ENCODE measurements at places on chromosomes 12 and 14.
A peak's percentile ranks its signal among the peaks of the same experiment; 100 is the strongest.

- no peak for DNase-seq
Observed at GRCh38 chr12:132522592-132523380, 32.8 kb downstream of the FBRSL1 start.

GRCh38 chr14:99581374-99581773 lies 22.6 kb downstream of the CCDC85C start:
- no peak for DNase-seq

DNA sequence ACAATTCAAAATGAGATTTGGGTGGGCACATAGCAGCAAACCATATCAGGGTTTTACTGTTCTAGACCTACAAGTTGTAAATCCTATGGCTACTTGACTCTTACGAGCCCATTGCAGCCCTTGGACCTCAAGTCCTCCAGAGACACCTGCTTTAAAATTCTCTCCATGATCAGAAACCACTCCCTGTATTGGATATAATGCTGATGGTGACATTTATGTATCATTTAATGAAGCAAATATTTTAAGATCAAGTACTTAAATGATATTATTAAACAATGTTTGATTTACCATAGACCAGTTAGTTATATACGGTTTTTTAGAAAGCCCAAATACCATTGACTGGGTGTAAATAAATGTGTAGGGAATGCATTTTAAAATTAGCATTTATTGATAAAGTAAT lies 24.2 kb downstream of the AMDHD1 start:
- no peak for DNase-seq

- peak; percentile 35 for DNase-seq
Observed at GRCh38 chr12:2094597-2094996, 41.8 kb downstream of the CACNA1C start.

DNA sequence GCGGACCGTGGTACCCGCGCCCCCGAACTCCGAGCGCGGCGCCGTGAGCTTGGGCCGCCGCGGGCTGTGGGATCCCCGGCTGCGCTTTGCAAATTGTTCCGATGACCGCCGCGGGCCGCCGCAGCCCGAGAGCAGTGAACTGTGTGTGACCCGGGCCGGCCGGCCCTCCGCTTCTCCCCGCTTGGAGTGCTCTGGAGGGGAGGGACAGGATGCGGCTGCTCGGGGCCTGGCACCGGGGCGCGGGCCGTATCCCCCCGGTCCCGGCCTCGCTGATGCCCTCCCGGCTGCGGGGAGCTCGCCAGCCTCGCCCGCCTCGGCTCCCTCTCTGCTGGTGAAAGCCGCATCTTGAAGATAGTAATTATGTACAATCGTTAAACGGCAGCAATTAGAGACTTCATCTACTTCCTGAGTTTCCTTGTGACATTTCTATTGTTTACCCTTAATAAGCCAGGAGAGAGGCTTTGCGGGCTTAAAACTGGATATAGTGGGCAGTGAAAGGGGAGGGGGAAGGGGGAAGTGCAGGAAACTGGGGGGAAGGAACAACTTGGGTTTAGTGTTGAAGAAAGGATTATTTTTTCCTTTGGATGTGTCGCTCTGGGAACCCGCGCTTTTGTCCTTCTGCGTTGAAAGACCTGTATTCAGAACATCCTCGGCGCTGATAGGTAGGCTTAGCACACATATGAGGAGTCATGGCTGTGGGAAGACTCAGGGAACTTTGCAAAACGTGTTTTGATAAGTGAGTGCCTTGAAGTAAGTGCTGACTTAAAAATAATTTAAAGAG lies 1.2 kb downstream of the PELI2 start:
- peak; percentile 62 for DNase-seq

- peak; percentile 22 for DNase-seq
Observed at GRCh38 chr12:7439579-7440505, 4.1 kb downstream of the CD163L1 start.

- no peak for DNase-seq
Observed at GRCh38 chr14:23645812-23646647, 9.9 kb downstream of the DHRS2 start.

DNA sequence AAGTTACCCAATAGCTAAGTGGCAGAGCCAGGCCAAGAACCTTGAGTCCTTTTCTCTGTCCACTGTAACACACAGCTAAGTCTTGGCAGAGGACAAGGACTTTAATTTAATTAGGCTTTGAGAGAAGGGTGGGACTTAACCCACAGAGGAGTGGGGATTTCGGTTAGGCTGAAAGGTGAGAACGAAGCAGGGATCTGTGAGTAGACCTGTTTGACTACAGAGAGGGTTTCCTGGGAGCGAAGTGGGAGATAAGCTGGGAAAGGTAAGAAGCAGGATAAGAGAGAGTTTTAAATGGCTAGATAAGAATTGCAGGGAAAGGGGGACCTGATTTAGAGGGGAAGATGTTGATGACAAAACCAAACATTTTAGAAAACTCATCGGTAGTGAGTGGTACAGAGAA lies 2.0 kb upstream of the PPFIBP1 start:
- no peak for DNase-seq

GRCh38 chr14:50736932-50737419 lies 68.9 kb upstream of the SAV1 start:
- no peak for DNase-seq

- DNase-seq = peak; percentile 65
Observed at GRCh38 chr14:92986254-92987147, 63.6 kb downstream of the CHGA start.

GRCh38 chr12:46915836-46916235 lies 90.0 kb upstream of the SLC38A4 start:
- DNase-seq = peak; percentile 23

- no peak for DNase-seq
Observed at GRCh38 chr14:105137481-105138020, 31.0 kb downstream of the JAG2 start.

DNA sequence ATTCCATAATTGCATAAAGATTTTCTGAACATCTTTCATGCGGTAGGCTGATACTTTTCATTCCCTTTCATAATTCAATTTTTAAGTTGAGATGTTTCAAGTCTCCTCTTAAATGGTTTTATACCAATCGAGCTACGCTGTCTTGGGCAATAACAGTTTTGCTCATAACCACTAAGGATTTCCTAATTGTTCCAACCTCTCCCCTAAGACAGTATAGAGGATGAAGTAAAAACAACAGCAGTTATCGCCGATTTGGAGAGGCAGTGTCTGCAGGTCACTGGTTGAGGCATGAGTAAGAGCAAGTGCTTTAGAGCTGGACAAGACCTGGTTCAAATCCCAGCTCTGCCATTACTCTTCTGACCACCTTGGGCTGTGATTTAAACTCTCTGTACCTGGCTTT lies 6.9 kb upstream of the MED13L start:
- no peak for DNase-seq

DNA sequence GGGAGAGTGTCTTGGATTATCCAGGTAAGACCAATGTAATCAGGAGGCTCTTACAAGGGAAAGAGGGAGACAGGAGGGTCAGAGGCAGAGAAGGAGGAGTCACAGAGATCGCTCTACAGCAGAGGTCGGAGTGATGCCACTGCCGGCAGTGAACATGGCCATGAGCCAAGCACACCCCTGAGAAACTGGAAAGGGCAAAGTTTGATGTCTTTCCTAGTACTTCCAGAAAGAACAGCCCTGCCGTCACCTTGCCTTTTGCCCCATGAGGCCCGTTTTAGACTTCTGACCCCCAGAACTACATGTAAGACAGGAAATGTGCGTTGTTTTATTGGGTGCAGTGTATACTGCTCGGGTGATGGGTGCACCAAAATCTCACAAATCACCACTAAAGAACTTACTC lies 133.7 kb downstream of the CALM1 start:
- no peak for DNase-seq

DNA sequence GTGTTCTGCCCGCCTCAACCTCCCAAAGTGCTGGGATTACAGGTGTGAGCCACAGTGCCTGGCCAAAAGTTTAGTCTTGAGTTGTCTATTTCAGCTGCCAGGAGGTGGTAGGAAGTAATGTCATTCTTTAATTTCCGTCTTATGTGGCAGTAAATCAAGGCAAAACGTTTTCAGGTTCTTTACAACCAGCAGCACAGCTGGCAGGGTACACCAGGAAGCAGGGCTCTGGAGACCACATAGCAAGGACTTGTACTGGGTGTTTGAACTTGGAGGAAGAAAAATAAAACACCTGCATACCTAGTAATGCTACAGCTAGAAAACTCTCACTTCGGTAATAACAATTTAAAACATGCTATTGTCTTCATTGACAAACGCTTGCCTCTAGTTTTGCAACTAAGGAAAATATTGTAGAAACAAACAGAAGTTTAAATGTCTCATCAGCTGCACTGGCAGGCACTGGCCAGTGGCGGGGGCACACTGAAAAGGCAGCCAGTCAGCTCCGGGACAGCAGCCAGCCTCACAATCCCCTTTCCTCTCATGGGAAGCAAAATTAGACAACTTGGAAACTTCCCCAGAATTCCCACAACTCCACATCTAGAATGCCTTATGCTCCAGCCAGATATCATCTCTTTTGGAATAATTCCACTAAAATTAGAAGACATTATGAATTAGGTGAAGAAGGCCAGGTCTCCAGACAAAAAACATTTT lies 72.2 kb downstream of the CLIP1 start:
- peak; percentile 37 for DNase-seq

DNA sequence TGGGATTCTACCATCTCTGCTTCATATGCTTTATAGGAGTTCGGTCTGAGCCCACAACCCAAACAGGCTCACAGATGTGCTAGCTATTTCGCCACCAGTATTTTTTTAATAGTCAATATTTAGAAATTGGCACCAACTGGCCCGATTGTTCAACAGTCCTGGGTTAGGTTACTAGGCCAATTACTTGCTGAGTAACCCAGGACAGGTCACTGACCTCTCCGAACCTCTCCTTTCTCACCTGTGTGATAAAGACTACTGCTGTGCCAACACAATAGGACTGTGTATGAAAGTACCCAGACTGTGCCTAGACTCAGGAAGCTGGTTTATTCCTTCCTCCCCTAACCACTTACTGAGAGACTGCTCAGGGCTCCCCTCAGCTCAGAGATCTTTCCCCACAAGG lies 8.3 kb downstream of the BDKRB2 start:
- DNase-seq = no peak

- DNase-seq = no peak
Observed at GRCh38 chr12:129258781-129259318, 405.6 kb downstream of the GLT1D1 start.

GRCh38 chr14:28946267-28946666 lies 179.7 kb downstream of the FOXG1 start:
- DNase-seq = no peak

DNA sequence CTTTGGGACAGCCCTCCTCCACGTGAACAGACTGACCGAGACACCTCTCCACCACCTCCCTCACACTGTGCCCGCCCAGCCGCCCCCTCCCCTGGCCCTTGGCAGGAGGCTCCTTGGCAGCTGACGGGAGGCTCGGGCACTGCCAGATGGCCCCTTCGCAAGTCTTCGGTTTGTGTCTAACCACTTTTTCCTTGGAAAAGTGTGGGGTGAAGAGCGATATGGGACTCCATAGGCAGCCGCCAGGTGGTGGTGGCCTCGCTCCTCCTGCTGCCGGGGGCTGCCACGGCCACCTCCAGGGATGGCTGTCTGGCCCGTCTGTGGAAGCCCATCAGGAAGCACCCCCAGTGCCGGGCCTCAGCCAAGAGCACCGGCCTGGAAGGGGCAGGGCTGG lies 58.7 kb downstream of the LRCOL1 start:
- no peak for DNase-seq

GRCh38 chr12:48977290-48978281 lies 536 bp upstream of the WNT1 start:
- no peak for DNase-seq

- no peak for DNase-seq
Observed at GRCh38 chr14:105123064-105123665, 45.4 kb downstream of the JAG2 start.

DNA sequence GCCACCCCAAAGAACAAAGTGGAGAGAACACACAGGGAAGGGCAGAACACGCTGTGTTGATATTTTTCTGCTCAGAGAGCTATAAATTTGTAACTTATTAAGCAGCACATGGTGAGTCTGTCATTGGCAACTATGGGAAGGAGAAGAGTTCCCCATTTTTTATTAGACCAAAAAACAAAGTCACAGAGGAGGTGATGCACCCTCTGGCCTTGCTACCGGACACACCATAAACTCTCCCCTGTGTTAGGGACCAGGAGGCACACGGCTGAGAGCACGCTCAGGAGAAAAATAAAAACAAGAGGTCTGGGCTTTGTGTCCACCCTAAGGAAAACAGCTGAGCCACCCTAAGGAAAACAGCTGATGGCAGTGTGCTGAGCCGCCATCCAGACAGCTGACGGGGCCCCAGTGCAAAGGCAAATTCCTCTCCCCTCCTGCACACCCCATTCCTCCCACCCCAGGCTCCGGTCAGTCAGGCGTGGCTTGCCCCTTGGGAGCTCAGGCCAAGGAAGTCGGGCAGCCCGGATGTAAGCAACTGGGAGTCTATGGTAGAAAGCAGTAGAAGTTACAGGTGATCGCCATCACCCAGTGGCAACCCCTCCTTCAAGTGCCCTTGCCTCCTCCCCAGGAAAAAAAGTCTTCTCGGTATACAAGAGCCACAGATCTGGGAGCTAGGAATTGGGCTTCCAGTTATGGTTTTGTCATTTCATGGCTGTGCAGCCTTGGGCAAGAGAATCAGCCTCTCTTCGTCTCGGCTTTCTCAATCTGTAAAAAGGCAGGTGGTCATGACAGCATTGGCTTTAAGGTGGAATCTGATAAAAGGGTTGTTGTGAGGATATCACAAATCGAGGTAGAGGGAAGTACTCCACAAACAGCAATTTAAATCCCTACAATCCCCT lies 2.4 kb downstream of the PXN start:
- peak; percentile 36 for DNase-seq

GRCh38 chr12:42935090-42935489 lies 345.5 kb upstream of the PRICKLE1 start:
- no peak for DNase-seq

DNA sequence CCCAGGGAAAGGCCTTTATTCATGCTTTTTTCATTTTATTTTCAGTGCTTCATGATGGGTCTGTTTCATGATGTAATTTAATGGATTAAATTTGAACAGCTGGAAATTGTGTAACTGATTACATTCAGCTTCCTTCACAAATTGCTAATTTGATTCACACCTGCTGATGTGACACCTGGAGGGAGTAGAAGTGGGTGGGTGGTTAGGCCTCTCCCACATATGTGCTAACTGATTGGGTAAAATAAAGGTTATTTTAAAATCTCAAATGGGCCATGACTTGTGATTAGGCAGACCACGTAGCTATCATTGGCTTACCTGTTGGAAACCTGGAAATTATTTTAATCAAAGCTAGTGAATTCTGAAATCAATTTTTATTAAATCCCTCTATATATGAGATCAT lies 142.1 kb downstream of the GXYLT1 start:
- no peak for DNase-seq

DNA sequence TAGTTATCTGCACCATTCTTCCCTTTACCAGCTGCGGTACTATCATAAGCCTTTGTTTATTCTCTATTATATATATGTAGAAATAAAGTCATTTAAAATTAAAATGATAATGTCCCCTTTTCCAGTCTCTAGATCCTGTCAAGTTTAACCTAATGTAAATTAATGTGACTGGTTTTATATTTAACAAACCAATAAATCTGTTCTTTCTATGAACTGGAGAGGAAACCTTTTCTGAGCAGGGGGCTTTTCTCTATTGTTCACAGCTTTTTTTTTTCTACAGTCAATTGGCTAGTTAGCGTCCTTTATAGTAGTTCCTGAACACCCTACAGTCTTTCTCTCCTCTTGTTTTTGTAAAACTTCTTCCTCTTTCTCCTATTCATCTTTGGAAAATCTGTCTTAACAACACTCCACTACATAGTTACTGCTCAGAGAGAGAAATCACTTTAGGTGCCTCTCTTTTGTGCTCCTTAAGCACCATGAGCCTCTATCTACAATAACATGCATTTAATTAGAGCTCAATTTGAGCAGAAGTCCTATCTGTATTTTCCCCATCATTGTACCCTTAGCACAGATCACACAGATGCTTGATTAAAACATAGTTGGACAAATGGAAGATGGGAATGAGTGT lies 332.6 kb upstream of the SYT1 start:
- DNase-seq = no peak

All from umbilical cord (tissue), 2 donors.